Heart left ventricle (tissue), 16 donors: ENCODE measurements at places on chromosomes 2 and 18. TPM values are rescaled to one million over a fixed set of nuclear protein-coding genes. Genes with fewer than 3 reads are reported as not detected.

GRCh38 chr2:21103274-21103891, 20.4 kb upstream of the TDRD15 start:
- H3K4me1 ChIP-seq, result no peaks in the 10 kb centered on the region
- H3K27me3 ChIP-seq, result no peaks in the 10 kb centered on the region
- no peaks in the 10 kb centered on the region for H3K36me3 ChIP-seq
- no peak overlapping the region for H3K27ac ChIP-seq
- no peak for DNase-seq
- no peak overlapping the region for H3K4me3 ChIP-seq

- H3K4me1 ChIP-seq, result peaks cover 7% of the 10 kb centered on the region
- H3K27me3 ChIP-seq, result no peaks in the 10 kb centered on the region
- peak; percentile 62 for DNase-seq
Measured at GRCh38 chr2:234289834-234290590, 206.9 kb downstream of the ARL4C start.

DNA sequence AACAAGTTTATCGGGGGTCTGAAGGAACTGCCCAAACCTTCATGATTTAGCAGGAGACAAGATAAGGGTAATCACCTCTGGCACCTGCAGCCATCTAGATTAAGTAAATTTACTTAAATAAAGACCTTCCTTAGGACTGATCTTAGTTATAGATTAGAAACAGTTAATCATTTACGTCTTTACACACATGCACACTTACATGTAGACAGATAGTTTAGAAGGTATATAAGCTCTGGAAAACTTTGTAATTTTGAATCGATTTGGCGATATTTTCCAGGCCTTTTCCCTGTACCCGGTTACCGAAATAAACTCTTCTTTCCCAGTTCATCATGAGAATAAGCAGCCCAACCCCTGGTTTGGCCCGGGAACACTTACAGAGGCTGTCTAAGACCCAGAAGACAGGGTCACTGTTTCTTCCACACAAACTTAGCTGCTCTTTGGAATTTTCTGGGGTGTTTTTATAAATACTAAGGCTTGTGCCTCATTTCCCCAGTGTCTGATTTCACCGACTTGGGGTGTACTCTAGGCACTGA, 560 bp upstream of the SKA1 start:
- peaks cover 5% of the 10 kb centered on the region for H3K4me1 ChIP-seq
- H3K27me3 ChIP-seq, result no peaks in the 10 kb centered on the region
- H3K27ac ChIP-seq, result peak overlapping the region; percentile 86
- DNase-seq, result no peak
- H3K4me3 ChIP-seq, result peak overlapping the region; percentile 49
- no peaks in the 10 kb centered on the region for H3K36me3 ChIP-seq

Gene ZNF512
- total RNA-seq, result 13.2 TPM

Gene C2orf80
- not detected for total RNA-seq

Gene PLEK
- total RNA-seq, result 32.3 TPM
